RKO (cell line): ENCODE measurements at places on chromosomes 13 and 19.

DNA sequence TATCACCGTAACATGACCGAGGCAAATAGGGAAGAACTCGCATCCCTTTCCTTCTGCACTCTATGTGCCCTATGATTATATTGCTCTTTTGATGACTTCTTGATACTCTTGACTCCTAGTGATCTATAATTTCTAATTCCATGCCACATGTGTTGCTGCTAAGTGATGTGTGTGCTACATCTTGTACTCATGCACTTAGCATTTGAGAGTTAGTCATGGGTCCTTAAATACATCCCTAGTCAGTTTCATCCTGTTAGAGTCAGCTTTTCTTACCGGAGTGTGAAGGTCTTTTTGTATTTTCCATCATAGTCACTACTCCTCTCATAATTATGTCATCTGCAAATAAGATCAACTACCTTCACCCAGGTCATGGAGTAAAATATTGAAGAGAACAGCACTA is 30.2 kb downstream of the RXFP2 start:
- peak; percentile 9 for DNase-seq

- no peak for DNase-seq
Observed at GRCh38 chr19:13884726-13885591, 8.0 kb downstream of the NANOS3 start.

DNA sequence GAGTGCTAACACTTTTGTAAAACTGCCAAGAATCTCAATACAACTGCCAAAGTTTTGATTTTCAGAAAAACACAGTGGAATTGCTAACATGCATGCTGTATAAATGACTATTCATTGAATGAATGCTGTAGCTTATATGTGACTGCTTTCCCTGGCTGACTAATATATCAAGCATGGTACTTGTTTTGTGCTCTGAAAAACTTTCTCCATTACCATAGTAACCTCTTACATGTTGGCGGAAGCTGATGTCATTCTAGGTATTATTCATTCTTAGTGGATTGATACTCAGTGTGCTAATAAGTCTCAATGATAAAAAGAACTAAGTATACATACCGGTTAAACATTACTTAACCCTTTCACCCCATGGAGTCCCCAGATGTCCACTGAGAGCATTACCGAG is 166.1 kb upstream of the MYO16 start:
- DNase-seq: peak; percentile 94

DNA sequence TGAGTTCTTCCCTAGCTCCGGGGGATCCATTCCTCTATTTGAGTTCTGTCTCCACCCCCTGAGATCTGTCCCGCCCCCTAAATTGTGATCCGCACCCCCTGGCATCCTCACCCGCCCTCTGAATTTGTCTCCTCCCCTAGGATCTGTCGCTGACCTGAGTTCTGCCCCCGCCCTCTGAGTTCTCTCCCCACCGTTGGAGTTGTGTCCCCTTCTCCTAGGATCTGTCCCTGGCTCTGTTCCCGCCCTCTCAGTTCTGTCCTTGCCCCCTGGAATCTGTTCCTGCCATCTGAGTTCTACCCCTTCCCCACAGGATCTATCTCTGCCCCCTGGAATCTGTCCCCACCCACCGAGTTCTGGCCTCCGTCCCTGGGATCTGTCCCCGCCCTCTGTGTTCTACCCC is 1.0 kb upstream of the SLC17A7 start:
- no peak for DNase-seq

GRCh38 chr13:64817691-64818090 is 2412.4 kb downstream of the PCDH9 start:
- DNase-seq: no peak

GRCh38 chr13:41054212-41054877 is 7.0 kb upstream of the WBP4 start:
- peak; percentile 63 for DNase-seq

DNA sequence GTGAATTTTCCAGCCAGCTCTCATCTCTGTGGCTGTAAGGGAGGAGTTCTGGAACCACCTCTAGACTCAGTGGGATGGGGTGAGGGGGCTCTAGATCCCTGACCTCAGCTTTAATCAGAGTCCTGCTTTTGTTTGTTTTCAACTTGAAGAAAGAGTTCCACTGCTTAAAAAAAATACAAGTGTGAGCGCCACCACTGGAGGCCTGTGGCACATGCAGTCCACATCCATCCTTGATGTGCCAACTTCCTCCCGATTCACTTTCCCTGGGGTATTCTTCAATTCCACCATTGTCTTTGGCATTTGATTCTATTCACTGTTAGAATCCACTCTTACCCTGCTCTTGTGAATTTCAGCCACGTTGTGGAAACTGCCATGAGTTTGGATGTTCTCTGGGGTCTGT is 62.4 kb upstream of the GJB6 start:
- DNase-seq: no peak
